ENCODE measurements at places on chromosomes 2 and 18.

DNA sequence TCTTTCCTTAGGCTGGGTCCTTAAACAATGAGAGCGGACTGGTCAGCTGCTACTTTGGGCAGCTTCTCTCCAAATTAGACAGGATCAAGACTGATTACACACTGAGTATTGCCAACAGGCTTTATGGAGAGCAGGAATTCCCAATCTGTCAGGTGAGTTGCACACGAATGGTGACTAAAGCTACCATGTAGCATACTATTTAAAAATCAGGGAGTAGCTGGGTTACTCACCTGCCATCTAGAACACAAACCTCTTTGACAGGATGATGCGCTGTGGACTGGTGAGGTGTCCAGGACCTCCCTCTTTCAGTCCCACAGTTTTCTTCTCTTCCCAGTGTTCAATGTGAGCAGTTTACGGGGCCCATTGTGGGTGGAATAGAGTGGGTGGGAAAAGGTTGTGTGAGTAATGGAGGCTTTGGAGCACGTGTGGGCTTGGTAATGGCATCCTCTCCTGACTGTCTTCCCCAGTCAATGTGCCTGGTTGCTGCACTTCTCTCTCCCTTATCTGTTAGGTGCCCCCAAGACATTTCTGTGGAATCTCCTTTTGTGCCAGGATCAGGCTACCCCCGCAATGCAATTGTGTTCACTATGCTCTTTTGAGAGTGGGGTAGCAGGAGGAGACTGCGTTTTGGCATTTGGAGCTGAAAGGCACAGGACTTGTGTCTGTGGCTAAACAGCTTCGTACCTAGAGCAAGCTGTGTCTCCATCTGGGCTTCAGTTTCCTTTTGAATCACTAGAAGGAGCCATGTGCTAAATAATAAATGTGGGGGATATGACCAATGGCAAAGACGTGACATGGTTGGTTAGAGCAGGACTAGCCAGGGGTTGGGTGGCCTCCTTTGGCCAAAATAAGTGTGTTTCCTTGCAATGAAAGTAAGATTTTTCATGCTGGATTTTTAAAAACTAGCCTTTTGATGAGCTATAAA lies 17.7 kb downstream of the SERPINB12 start:
- no peak for DNase-seq

DNA sequence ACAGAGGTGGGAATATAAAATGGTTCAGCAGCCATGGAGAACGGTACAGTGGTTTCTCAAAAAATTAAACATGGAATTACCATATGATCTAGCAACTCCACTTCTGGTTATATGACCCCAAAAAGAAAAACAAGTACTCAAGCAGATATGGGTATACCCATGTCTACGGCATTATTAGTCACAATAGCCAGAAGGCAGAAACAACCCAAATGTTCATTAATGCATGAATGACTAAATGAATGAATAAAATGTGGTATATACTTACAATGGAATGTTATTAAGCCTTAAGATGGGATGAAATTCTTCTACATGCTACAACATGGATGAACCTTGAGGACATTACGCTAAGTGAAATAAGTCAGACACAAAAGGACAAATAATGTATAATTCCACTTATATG lies 266.8 kb upstream of the FBXO11 start:
- no peak for DNase-seq

GRCh38 chr18:80231616-80232015 lies 15.7 kb downstream of the PARD6G start:
- no peak for DNase-seq

DNA sequence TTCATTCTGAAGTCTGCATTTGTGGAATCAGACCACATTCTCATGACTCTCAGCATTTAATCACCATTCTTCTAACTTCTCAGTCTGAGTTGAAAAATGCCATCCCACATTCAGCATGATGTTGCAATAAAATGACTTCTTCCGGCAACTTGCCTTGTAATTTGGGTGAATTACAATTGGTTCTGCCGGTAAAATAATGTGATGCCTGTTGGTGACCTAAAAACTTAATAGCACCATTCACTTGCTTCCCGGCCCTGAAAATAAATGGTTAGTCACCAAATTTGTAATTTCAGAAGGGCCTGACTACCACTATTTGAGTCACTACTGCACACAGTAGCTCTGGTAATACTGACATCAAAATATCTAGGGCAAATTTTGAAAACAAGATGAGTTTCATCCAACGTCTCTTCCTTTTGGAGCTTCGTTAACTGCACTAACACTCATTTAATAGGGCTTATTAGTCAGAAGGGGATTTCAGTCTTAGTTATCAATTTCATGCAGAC lies 637.1 kb upstream of the CHAC2 start:
- DNase-seq, result no peak

GRCh38 chr18:48875942-48876511 lies 74.7 kb downstream of the SMAD7 start:
- peak; percentile 45 for DNase-seq

DNA sequence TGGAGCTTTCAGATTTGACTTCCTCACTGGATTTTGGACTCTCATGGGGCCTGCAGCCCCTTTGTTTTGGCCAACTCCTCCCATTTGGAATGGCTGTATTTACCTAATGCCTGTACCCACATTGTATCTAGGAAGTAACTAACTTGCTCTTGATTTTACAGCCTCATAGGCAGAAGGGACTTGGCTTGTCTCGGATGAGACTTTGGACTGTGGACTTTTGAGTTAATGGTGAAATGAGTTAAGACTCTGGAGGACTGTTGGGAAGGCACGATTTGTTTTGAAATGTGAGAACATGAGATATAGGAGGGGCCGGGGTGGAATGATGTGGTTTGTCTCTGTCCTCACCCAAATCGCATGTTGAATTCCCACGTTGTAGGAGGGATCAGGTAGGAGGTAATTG lies 233.4 kb upstream of the GALNT5 start:
- no peak for DNase-seq

DNA sequence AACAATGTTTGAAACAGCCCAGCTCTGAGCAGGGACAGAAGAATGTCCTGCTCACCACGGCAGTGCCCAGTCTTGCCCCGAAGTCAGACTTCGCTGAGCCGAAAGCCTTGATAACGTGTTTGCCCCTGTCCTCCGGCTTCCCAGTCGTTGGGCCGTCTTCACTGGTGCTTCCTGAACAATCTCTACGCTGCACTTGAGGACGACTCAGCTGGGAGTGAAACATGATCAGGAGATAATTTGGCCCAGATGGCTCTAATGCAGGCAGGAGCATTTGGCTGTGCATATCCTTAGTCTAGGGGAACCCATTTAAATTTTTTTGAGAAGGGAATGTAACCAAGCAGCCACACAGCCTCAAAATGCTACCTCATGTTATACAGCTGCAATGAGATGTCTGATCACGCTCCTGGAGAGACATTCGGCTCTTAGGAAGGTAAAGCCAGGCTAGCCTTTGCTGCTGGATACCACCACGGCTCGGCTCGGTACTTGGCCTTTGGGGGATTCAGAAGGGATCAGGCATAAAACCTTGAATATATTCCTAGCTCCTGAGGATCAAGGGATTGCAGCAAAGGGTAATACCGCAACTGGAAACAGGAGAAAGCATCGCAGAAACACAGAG lies 43.6 kb downstream of the FECH start:
- no peak for DNase-seq

- no peak for DNase-seq
Observed at GRCh38 chr2:16745466-16745865, 79.8 kb upstream of the CYRIA start.

All from DMS53 (cell line).